Fibroblast of skin of left quadriceps (primary cell): ENCODE measurements at places on chromosomes 7 and 10.

GRCh38 chr7:50619684-50620083 lies 54.5 kb upstream of the DDC start:
- no peak for DNase-seq

DNA sequence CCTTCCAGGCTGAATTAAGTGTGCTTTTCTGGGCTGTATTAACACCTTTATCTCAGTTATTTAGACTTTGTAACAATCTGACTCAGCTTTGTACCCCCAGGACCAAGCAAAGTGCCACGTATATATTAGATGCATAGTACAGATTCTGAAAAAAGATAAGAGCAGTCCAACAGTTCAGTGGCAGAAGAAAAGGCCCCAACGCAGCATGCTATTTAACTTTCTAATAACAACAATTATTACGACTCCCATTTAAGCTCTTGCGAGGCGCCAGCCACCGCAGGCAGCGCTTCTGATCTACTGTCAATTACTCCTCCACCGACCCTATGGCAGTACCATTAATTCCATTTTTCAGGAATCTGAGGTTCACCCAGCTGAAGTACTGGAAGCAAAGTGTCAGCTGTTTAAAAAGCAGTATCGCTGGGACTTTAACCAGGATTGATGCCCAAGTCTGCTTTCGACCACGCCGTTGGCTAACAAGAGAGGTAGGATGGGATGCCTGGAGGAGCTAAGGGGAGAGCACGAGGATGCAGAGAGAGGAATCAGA lies 638 bp downstream of the LIPA start:
- DNase-seq: no peak

DNA sequence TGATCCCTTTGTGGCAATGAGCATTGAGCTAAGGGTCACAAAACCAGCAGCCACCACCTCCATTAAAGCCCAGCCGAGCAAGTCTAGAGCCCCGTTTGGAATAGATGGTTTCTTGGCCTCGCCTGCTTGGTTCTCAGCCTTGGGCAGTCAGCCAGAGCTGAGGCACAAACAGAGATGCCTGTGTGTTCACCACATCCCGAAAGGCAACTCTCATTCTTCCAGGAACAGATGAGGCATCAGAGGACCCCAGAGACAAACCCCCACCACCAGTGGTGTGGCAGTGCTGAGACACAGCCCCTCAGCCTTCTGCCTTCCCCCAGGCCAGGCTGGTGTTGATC lies 203.3 kb upstream of the ZMIZ1 start:
- DNase-seq: no peak

DNA sequence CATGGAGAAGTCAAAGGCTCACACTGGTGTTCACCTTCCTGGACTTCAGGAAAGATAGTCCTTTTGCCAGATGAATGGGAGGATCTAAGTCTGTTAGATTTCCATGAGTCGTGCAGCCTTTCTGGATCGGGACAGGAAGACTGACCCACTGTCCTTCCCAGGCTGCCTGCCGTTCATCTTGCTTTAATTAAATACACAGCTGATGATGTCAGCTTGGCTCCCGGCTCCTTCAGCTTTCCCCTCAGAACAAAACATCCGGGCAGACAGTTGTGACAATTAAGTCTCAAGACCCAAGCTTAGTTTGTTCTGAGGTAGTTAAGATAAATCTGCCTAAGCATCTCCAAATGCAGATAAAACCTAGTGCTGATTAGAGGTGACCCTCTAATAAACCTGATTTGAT lies 58.6 kb downstream of the AUTS2 start:
- peak; percentile 47 for DNase-seq

DNA sequence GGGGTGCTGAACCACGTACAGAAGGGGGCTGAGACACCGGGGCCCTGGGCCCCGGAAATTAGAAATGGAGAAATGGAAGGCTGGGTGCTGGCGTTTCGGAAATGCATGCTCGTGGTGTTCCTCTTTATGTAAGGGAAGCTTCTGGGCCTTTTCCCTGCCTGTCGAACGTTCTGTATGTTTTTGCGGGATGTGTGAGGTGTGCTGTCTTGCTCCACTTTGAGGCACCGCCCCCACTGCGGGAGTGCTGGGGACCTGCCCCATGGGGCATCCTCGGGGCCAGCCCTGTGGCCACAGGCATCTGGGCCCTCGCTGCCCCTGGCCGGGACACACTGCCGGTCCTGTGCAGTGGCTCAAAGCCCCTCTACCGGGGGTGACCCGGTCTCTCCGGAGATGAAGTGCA lies 1.7 kb upstream of the VENTX start:
- DNase-seq: no peak

- no peak for DNase-seq
Observed at GRCh38 chr10:97627731-97628130, 5.6 kb downstream of the MORN4 start.

DNA sequence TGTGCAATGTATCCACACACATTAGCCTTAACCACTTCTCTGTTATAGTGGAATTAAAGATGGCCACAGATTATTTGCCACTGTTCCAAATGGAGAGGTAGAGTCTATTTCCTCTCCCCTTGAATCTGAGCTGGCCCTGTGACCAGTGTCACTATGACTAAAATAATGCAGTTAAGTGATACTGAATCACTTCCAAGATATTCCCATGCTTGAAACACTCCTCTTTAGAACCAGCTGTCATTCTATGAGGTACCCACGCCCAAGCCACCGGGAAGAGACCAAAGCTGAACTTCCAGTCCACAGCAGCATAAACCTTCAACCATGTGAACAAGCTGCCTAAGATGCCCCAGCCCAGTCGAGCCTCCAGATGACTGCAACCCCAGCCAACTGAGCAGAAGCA lies 2.1 kb upstream of the DHX32 start:
- no peak for DNase-seq

DNA sequence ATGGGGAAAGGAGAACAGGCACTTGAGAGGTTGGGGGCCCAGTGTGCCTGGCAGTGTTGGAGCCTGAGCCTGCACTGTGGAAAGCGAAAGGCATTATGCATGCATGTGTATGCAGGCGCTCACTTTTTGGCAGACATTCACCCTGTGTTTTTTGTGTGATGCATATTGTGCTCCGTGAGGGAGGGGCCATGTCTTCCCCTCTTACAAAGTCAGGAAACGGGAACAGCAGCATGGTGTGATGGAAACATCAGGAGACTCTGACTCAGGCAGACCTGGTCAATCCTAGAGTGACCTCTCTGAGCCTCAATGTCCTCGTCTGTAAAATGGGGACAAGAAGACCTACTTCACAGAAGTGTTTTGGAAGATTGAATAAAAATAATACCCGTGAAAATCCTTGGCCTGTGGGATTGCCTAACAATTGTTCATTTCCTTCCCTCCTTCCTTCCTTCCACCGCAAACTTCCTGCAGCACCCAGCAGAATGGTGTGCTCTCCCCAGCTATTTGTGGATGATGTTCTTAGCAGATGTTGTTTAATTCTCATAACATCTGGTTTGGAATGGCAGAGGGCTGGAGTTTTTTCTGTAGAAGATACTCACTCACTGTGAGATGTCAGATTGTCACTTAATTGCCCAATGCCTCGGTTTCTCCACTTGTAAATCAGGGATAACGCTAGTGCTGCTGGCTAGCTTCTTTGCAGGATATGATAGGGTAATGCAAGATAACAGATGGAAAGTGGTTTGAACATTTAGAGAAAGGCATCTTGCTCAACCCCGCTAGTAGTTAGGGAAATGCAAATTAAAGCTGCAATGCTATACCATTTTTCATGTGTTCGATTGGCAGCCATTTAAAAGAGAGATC lies 39.8 kb downstream of the CDH23 start:
- no peak for DNase-seq

DNA sequence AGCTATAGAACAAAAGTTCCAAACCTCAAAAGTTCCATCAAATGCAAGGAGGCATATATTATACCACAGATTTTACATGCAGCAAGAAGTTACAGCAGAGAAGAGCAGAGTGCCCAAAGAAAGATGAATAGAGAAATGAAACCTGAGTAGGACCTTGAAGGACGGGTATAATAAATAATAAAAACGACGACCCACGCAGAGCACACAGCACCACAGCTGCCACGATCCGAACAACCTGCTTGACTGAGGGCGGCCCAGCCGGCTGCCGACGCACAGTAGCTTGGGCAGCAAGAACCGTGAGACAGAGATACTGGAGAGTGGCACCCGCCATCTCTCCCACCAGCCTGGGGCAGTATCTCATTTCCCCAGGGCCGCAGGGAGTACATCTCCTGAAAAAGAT lies 79.0 kb downstream of the HIPK2 start:
- DNase-seq: no peak

- no peak for DNase-seq
Observed at GRCh38 chr10:33329178-33329577, 5.3 kb downstream of the NRP1 start.

GRCh38 chr7:123916240-123916724 lies 8.8 kb upstream of the SPAM1 start:
- no peak for DNase-seq

DNA sequence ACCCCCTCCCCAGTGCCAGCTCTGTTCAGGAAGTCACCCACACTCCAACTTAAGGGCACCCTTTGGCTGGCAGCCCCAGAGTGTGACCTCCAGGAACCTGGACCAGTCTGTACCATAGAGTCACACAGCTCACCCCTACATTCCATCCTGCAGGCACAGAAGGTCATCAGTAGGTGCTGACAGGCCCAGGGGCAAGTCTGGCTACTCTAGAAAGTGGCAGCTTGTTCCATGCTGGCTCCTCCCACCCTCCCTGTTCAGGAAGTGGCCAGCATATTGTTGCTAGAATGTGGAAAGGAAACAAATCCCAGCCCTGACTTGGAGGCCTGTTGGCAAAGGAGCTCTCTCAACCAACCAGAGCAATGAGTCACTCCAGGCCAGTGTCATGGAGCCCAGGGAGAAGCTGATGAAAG lies 3.2 kb upstream of the NCOA4 start:
- peak; percentile 36 for DNase-seq

GRCh38 chr7:103447073-103447960 lies 1.3 kb upstream of the SLC26A5 start:
- DNase-seq: no peak

DNA sequence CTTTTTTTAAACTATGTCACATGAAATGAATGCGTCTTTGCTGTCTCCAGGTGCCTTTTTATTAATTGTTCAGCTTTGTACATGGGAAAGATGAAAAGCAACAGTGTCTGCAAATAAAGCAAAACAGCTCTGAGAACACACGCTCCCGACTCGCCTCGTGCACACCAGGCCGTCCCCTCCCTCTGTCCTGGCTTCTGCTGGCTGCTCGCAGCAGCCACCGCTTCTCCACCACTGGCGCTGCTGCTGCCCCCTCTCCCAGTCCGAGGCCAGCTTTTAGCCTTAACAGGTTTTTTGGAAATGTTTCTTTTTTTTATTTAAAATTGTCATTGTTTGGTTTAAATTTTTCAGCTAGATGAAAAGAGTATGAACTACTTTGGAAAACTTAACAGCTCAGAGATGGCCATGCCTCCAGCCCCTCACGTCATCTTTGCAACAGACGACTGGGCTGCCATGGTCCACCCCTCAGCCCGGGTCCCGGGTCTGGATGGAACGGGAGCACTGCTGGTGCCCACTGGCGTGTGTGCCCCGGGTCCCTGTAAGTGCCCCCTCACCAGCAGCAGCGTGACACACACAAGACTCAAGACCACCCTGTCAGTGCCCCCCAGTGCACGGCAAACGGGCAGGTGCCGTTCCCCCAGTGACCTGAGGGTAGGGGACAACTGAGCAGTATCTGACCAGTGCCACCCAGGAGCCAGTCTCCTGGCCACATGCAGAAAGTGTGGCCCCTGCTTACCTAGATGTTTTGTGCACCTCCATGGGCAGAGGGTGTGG lies 415.6 kb upstream of the FOXK1 start:
- DNase-seq: no peak

DNA sequence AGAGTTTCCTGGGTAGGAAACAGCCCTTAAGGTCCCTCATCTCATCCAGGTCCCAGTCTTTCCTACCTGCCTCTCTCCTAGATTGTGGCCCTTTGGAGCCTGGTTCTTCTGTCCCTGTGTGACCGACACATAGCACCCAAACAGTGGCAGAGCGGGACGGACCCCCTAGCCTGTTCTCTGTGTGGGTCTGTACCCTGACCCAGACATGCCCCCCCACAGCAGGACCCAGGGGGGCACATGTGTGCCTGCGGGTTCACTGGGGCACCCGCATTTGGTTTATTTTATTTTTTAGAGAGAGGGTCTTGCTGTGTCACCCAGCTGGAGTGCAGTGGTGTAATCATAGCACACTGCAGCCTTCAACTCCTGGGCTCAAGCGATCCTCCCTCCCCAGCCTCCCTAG lies 11.5 kb downstream of the LIMK1 start:
- DNase-seq: no peak

GRCh38 chr10:6134099-6134823 lies 45.4 kb downstream of the RBM17 start:
- no peak for DNase-seq

GRCh38 chr7:41688012-41688625 lies 14.8 kb downstream of the INHBA start:
- no peak for DNase-seq

GRCh38 chr7:134726581-134726980 lies 52.9 kb upstream of the CALD1 start:
- DNase-seq: no peak

DNA sequence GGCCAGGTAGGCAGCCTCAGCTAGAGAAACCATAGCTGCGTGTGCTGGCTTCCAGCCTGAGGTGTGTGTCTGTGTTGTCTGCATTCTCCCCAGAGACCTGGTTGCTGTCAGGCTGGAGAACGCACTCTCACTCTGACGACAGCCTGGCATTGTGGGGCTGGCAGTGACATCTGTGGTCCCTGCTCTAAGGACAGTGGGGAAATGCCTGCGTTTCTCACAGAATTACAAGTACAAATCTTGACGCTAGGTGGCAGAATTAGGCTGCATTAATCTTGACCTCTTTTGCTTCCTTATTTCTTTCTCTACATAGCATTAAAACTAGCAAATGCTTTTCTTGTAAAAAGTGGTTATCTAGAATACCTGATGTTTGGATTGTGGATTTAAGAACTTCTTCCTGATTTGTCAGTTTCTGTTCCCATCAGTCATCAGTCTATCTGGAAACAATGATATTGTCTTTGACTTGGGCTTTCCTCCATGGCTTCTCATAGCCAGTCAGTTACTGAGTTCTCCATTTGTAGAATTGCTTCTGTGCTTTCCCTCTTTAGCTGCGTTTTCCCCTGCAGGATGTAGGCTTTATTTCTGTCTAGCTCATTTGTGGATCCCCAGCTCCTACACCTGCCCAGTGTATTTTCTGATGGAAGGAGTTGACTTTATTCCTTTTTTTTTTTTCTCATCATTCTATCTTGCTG lies 86.0 kb downstream of the FANK1 start:
- peak; percentile 57 for DNase-seq

DNA sequence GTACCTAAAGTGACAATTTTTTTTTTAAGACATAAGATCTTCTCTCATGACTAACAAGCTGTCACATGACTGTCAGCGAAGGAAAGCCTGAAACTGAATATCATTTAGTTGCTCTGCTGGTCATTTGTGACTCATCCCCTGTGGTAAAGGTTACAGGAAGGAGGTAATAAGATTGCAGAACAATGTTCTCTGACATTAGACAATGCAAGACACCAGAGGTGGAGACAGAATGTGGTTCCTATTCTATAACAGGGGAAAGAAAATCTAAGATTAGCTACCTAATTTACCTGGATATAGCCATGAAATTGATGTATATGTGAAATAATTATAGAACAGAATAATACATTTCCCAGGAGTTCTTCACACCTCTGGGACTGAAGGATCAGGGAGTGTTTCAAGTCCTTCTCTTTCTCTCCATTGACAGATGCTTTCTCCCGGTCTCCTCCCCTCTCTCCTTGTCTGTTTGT lies 47.7 kb downstream of the LRGUK start:
- peak; percentile 12 for DNase-seq
